DMS79 treated with DMSO at 0.1 percent for 48 hours (cell line): ENCODE measurements at places on chromosomes 6 and 20.

- DNase-seq, result no peak
These were observed 177.3 kb upstream of the CCN2 start for GRCh38 chr6:132128424-132128823.

DNA sequence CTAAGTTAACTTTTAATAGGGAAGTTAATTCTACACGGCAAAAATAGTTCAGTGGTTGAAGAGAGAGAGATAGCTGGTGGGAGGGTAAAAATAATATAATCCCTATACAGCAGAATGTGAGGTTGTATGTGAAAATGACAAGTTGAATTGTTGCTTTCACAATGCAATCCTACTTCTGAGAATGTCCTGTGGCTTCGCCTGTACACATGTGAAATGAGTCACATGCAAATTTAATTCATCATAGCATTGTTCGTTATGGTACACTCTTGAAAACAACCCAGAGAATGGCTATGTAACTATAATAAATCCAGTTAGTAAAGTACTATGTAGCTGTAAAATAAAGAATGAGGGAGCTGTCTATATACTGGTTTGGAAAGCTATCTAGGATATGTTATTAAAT lies 46.0 kb upstream of the HINT3 start:
- no peak for DNase-seq

GRCh38 chr6:81666481-81666880 lies 86.0 kb downstream of the TENT5A start:
- DNase-seq, result no peak

DNA sequence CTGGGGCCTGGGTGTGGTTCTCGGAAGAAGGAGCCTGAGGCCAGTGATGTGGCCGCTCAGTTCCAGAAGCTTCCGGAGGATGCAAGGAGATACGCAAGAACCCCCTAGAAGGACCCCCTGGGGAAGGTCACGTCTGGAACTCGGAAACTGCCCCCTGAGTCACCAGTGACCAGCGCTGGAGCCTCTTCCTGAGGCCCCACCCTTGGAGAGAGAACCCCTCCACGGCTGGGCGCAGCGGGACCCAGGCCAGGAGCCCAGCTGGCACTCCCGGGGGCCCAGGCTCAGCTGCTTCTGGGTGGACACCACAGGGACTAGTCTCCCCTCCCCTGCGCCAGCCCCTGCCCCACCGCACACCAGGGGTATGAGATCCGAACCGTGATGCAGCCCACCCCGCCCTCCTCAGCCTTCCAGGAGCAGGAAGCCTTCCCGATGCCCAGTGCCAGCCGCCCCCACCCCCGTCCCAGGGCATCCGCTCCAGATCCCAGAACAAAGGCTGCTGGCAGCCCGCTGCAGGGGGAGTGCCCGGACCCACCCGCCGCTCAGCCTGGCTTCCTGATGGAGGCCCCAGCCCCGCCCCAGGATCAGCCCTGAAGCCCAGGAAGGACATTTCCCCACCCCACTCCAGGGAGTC lies 7.5 kb downstream of the LAMA5 start:
- no peak for DNase-seq

DNA sequence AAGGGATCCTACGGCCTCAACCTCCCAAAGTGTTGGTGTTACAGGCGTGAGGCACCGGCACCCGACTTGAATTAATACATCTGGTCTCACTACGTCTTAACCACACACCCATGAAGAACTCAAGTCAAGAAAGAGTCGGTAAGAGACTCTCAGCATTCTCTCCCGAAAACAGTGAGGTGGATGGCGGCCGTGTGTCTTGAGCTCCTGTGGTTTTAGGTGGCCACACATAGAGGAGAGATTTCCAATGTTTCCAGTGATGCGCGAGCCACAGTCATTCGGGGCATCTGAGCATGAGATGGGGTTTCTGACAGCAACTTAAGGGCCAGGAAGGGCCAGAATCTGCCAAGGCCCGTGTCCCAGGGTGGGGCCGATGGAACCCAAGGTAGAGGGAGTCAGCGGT lies 766.4 kb upstream of the DEFB115 start:
- DNase-seq, result no peak

GRCh38 chr20:64010711-64011237 lies 25.2 kb upstream of the C20orf204 start:
- DNase-seq, result no peak

DNA sequence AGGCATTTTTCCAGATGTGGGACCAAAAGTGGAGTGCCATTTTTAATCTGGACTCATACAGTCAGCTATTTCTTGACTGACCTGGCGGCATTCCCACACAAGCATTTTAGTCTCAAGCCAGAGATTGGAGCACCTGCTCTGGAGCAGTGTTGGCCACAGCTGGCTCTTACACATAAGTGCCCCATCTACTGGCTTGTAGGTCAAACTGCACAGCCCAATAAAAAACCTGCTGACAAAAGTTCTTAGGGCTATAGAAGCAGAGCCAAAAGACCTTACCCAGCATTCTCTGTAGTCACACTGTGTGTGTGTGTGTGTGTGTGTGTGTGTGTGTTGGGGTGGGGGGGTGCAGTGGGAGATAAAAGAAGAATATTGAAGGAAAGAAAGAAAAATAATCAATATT lies 38.6 kb upstream of the SENP6 start:
- DNase-seq, result no peak

DNA sequence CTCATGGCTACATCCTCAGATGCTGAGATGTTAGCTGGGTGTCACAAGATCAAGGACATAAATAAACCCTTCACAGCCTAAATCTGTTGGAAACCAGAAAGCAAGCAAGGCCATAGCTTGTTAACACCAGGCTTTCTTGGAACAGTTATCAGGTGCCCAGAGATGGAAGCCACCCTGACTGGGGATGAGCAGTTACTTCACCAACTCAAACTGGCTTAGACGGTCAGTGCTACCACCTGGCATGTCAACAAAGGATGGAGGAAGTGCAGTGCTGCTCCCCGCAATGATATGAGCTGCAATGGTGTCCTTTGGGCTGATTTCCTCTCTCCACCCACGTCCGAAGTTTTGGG lies 28.9 kb upstream of the SMIM29 start:
- no peak for DNase-seq

DNA sequence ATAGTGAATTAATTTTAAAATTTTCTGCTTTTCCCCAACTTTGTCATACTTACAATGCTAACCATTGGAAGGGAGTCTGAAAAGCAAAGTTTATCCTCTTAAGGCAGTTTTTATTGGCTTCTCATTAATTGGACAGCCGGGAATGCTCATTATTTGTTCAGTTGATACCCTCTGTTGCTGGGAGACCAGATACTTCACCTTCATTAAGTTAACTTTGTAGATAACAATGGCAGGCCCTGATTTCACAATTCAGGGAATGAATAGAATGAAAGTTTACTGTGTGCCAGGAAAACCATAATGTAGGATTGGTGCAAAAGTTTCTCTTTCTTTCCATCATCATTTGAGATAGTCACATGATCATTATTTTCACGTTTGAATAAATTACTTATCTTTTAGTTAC lies 49.0 kb downstream of the COL19A1 start:
- DNase-seq, result no peak

GRCh38 chr6:93848031-93848742 lies 428.8 kb upstream of the EPHA7 start:
- DNase-seq, result no peak

- no peak for DNase-seq
These were observed 163.5 kb upstream of the SHLD1 start for GRCh38 chr20:5586720-5587119.

DNA sequence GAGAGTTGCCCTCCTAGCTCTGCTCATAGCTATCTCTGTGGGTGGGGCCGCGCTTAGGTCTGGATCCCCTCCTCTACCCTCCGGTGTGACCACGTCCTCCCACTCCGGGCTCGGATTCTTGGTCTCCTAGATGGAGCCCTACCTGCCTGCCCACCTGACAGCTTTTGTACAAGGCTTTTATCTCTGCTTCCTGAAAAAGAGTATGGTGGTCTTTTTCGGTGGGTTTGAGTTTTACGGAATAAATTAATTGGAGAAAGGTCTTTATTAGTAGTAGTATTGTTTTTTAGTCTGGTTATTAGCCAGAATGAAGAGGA lies 773 bp downstream of the SMAP1 start:
- peak; percentile 55 for DNase-seq

GRCh38 chr20:47136782-47137181 lies 219.7 kb downstream of the ZMYND8 start:
- DNase-seq, result no peak

GRCh38 chr6:120875900-120876299 lies 458.4 kb downstream of the TBC1D32 start:
- no peak for DNase-seq

DNA sequence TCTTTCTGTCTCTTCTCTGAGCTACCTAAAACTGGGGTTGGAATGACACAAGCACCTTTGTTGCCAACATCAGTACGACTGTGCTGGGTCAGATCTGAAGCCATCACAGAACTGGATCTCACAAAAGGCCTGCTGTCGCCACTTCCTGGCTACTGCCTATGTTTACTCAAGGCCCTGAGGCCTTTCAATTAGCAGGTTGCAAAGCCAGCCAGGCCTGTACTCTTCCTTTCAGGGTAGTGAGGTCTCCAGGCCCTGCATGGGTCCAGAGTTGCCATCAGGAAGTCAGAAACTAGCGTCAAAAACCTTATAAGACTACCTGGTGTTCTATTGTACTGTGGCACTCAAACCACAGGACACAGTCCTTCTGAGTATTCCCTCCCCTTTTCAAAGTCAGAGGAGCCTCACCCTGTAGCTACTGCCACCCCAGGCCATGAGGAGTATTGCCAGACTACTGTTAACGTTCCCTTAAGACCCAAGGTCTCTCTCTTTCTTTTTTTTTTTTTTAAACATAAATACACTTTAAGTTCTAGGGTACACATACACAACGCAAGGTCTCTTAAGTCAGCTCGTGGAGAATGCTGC lies 937.4 kb upstream of the GJE1 start:
- DNase-seq, result no peak

- no peak for DNase-seq
These were observed 851.4 kb upstream of the CITED2 start for GRCh38 chr6:140225701-140226436.

GRCh38 chr6:136201732-136202131 lies 48.4 kb downstream of the MTFR2 start:
- DNase-seq, result no peak

- DNase-seq, result no peak
These were observed 29.4 kb downstream of the TM9SF4 start for GRCh38 chr20:32138921-32139320.

- DNase-seq, result no peak
These were observed 29.0 kb upstream of the TMEM244 start for GRCh38 chr6:129890164-129890563.

- DNase-seq, result no peak
These were observed 6.0 kb downstream of the NUS1 start for GRCh38 chr6:117681162-117681741.

- peak; percentile 51 for DNase-seq
These were observed 31.0 kb upstream of the PCMTD2 start for GRCh38 chr20:64224351-64225170.

- no peak for DNase-seq
These were observed 152.9 kb upstream of the COL21A1 start for GRCh38 chr6:56400273-56400672.

- no peak for DNase-seq
These were observed 63.1 kb downstream of the SEC63 start for GRCh38 chr6:107894809-107895396.

DNA sequence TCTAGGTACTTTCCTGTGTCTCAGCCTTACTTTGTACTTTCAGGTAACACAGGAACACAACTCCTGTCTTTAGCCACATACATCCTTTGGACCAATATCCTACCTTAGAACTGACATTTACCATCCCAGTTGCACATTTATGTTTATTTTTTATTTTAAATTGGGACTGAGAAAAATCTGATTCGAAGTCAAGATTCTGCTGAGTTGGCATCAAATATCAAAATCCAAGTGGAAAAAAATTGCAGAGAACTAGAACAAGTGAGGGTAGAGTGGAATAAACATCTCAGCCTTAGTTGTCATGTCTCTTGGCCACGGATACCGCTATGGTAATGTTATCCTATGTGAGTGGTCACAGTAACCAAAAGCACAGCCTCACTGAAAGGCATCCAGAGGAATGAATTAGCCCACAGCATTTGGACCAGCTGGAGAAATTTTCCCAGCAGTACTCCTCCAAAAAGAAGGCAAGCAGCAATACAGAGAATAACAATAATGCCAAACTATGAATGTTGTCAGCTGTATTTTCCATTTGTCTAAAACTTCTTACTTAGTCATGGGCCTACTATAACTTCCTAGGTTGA lies 17.6 kb upstream of the EYA4 start:
- DNase-seq, result no peak

- DNase-seq, result no peak
These were observed 829.4 kb downstream of the QKI start for GRCh38 chr6:164243949-164244348.

DNA sequence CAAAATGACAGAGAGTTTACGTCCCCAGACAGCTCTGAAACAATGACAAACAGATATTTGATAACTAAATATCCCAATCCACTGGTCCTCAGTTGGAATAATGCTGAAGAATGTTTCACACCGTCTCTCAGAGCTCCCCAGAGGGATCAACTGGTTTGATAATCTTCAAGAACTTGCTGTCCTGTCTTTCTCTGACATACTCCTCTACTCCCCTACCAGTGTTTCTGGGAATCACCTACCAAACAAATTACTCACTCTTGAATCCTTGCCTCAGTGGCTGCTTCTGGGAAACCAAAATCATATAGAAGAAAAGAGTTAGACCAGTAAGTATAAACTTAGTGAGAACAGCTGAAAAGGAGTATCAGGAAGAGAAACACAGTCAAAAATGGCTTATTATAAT lies 469.7 kb upstream of the JAG1 start:
- no peak for DNase-seq

GRCh38 chr6:73579389-73579788 lies 58.6 kb upstream of the EEF1A1 start:
- no peak for DNase-seq

DNA sequence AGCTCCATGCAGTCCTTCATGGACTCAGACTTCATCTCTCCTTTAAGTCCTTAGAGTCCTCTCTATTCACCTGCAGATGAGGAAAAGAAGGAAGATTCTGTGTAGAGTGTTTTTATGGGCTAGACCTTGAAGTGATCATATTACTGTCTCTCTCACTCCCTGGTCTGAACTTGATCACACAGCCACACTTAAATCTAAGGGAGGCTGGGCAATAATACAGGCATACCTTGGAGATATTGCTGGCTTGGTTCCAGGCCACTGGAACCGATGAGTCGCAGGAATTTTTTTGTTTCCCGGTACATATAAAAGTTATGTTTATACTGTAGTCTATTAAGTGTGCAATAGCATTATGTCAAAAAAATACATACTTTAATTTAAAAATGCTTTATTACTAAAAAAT lies 59.2 kb upstream of the FOXO3 start:
- DNase-seq, result no peak

GRCh38 chr20:63850689-63851547 lies 10.4 kb upstream of the ABHD16B start:
- DNase-seq, result no peak

GRCh38 chr20:61923371-61924166 lies 142.1 kb downstream of the TAF4 start:
- DNase-seq, result no peak

- DNase-seq, result no peak
These were observed 37.4 kb downstream of the ANGPT4 start for GRCh38 chr20:878511-879307.

DNA sequence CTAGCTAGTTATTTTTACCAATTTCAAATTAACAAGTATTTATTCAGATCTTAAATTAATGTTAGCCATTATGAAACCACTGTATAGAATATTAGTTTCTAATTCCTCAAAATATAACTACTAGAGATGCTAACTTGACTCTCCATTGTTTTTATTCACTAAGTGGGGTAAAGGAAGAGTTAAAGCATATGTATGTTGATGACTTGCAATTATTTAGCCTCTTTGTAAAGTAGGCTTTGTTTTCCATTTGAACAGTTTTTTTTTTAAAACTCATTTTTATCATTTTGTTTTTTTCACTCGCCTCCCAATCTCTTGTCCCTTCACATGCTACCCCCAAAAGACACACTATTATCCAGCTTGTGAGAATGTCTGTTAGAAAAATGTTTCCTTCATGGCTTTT lies 3.3 kb downstream of the FAM162B start:
- no peak for DNase-seq
